ENCODE measurements at places on chromosomes 13 and 19. TPM values are rescaled to one million over a fixed set of nuclear protein-coding genes. Genes with fewer than 3 reads are reported as not detected.

DNA sequence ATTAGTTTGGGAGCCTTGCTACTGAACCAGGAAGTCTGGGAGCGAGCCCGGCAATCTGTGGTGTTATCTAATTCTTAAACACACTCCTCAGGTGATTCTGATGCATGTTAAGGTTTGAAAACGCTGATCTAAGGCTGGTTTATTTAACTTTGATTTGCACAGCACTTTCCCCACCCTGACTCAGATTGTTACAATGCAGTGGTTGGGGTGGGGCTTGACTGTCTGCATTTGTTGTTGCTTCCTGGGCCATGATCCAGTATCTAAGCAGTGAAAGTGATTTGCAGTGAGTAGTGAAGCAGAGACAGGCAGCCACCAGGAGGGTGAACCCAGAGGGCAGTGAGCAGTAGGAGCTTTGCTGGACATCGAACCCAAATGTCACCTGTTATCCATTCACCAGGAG lies 81.6 kb upstream of the ARGLU1 start:
- DNase-seq, result no peak

GRCh38 chr19:29875931-29876330 lies 64.1 kb downstream of the CCNE1 start:
- no peak for DNase-seq

DNA sequence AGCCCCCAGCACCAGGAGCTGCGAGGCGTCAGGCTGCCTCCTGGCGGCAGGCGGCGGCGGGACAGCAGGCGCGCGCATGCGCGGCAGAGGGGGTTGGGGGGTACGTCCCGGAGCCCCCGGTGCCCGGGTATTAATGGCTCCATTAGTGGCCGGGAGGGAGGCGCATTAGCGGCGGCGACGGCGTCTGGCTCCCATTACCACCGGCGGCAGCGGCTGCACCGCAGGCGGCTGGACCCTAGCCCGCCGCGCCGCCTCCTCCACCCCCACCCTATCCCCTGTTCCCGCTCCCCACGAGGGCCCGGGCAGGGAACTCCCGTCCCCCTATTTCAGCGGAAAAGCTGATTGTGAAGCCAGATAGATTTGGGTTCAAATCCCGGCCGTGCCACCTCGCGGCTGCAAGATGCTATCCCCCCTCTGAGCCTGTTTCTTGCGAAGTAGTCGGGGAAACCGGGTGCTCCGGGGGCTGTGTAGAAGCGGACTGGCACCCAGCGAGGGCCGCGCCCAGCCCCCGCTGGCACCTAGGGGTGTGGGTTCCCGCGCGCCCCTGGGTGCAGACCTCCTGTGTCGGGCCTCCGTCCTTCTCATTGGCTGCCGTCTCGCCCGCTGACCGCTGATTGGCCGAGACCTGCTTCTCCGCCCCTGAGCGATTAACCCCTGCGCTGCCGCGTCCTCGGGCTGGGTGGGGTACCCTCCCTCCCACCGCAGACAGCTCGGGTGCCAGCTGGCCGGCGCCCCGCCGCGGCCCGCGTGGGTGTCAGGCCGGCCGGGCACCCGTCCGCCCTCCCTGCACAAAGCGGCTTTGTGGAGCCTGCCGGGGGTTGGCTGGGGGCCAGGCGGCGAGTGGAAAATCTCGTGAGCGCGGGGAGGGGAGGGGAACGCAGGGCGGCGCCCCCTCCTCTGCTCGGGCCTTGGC lies 11.1 kb downstream of the CIC start:
- peak; percentile 95 for DNase-seq

GRCh38 chr19:10523135-10523636 lies 5.9 kb upstream of the S1PR5 start:
- DNase-seq, result no peak

IFI30 gene
- 0.76 TPM for total RNA-seq

THSD1 gene
- 0.27 TPM for total RNA-seq

CEACAM18 gene
- total RNA-seq, result not detected

SLC25A41 gene
- total RNA-seq, result 0.29 TPM
